ENCODE measurements at places on chromosomes 3 and 15.
A peak's percentile ranks its signal among the peaks of the same experiment; 100 is the strongest.

DNA sequence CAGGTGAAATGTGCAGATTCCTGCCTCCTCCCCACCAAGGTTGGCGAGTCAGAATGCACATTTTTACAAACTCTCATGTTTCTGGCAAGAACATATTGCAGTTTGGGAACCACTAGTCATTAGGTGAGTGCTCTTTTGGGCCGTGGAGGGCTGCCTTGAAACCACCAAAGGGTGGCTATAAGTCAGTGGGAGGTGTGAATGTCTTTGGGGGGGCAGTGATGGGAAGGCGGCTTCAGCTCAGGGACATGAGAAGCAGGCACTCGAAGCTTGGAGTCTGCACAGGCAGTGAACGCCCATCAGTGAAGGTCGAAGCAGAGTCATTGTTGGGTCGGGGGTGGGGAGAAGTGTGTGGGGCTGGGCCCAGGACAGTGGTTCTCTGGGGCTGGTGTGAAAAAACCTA, 1.1 kb downstream of the NOX5 start:
- DNase-seq, result no peak

DNA sequence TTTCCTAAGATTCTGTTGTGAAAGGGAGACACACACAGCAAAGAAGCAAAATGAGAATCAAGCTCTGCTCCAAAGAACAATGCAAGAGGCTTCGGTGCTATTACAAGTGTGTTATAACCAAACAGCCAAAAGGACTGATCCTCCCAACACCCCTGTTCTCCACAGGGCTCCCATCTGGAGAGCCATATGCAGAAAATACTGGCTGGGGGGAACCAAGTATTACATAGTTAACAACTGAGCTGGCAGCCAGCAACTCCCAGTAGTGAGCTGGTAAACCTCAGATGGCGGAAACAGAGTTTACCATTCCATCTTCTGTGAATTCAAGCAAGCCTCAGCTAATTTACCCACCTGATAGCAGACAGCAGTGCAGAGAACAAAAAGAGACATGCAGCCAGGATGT, 156.4 kb downstream of the NTRK3 start:
- no peak for DNase-seq

DNA sequence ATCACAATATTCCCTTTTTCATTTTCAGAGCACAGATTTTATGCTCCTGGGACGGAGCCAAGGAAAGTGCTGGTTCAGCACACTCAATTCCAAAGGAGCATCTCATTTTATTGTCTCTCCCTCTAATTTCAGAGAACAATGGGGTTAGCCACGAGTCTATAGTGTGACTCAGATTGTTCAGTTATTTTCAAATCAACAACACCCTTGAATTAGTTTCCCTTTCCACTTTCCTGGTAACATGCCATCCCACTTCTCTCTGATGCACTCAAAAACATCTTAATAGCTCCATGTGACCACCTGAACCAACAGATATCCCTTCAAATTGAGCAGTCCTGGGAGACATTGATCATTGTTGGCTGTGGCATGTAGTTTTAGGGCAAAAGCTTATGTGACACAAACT, 389.7 kb upstream of the MDFIC2 start:
- DNase-seq, result no peak

- no peak for DNase-seq
Observed at GRCh38 chr3:42349765-42350594, 60.4 kb downstream of the LYZL4 start.

GRCh38 chr15:100809587-100809986, 70.0 kb upstream of the ALDH1A3 start:
- no peak for DNase-seq

DNA sequence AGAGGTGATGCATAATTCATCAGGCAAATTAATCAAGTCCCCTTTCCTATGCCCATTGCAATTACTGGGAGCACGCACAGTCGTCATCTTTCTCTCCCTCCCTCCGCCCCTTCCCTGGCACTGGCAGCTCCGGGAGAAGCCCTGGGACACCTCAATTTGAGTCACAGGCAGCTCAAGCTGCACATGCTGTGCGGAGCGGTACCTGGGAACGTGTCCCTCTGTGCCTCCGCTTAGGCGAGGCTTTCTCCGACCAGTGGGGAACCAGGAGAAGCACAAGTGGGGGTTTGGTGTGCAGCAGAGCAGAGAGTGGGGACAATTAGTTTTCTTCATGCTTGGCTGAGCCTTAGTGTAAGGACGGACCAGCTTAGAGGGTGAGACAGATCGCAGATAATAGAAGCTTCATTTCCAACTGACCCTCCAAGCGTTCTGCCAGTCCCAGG, 88.3 kb downstream of the SOX14 start:
- no peak for DNase-seq

DNA sequence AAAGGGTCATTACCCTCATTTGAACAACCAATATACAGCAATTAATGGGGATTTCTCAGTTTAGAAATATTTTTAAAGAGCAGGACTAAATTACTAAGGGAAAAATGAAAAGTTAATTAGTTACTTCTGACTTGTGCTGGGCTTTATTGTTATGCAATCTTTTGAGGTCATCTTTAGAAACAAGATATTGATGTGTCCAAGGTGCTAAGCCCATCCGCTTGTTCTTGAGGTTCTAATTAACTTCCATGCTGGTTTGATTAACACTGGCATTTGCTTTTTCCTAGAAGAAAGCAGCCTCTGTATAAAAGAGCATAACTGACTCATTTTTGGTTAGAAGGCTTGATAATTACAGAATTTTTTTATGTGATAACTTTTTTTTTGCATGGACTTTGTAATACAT, 256.5 kb upstream of the AGTR1 start:
- DNase-seq, result no peak

- DNase-seq, result no peak
Observed at GRCh38 chr3:9553021-9553947, at the start of gene LHFPL4. Gene LHFPL4 (minus strand): TSS chr3:9553822. CDS start chr3:9552679, 1,143 bp downstream.

GRCh38 chr15:89067751-89068150, 20.5 kb upstream of the ABHD2 start:
- DNase-seq, result no peak

DNA sequence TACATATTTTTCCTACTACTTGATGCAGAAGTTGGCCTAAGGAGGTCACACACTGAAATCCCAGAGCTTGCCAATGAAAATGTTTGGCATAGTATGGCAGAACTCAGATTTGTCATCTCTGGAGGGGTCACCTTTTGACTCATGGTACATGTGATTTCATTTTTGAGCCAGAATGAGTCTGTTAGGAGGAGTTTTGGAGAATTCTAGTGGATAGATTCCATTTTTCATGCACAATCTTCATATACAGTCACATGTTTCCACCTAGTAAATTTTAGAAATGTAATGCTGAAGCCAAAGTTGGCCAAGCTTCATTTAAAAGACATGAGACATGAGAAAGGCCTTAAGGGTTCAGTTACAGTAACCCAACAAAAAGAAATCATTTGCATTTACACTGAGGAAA, 97.8 kb upstream of the IGSF10 start:
- no peak for DNase-seq

DNA sequence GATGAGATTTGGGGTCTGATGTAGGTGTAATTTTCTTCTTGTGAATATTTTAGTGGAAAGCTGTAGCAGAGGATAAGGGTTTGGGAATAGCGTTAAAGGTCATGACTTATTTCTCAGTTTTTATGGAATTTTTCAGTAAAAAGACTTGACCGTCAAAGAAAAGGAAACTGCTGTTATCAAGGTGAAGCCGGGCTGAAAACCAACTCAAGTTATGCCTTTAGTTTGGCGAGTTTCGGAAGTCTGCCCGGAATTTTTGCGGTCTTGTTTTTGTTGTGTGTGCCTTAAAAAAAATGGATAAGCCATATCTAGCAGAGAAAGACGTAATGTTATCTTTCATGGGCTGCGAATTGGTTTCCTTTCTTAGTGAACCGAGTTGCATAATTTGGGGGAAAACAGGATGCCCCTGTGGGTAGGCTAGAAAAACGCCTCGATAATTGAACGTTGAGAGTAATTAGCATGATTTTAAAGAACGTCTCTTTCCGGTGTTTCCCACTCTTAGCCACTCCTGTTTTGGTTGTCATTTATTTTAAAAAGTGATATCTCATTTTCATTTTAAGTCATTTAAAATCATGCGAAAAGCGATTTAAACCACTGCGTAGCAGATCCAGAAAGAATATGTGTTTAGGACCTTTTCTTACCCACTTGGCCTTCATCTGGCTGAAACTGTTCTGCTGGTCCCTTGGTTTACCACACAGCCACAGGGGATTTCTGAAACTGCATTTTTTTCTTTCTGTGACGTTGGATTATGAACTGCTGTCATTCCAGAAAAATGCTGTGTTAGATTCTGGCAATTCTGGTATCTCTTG, 1.1 kb downstream of the NFKBIZ start:
- no peak for DNase-seq

- DNase-seq, result peak; percentile 54
Observed at GRCh38 chr15:32659340-32660155, 18.0 kb downstream of the SCG5 start.

DNA sequence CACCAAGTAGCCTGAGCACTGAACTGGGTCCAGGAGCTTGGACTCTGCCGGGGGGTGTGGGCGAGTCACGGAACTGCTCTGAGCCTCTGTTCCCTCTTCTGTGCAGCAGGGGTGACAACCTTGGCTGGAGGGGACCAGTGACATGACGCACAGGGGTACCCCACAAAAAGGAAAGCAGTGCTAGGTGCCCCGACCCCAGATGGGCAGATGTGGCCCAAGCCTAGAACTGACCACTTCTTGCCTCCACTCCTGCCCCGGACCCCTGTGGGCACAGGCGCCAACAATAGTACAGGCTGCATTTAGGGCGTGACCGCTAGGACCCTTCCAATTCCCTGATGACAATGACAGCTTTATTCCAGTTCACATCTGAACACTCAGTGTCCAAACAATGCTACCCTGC, 255.9 kb upstream of the LYSMD4 start:
- no peak for DNase-seq

DNA sequence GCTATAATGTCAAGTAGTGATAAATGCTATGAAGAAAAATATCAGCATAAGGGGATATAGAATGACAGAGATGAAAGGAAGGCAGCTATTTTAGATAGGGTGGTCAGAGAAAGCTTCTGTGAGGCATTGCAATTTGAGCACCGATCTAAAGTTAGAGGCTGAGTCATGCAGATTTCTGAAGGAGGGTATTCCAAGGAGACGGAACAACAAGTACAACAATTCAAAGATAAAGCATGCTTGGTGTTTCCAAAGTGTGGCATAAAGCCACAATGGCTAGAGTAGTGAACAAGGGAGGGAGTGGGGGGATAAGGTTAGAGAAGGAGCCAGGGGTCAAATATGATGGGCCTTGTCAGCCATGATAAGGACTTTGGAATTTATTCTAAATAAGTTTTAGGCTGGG, 71.9 kb downstream of the PFN2 start:
- DNase-seq, result no peak

- DNase-seq, result no peak
Observed at GRCh38 chr3:23576379-23576959, 229.3 kb upstream of the UBE2E1 start.

GRCh38 chr3:171192176-171192854, 165.8 kb upstream of the SLC2A2 start:
- peak; percentile 58 for DNase-seq

GRCh38 chr15:47964229-47964628, 156.6 kb upstream of the SLC24A5 start:
- DNase-seq, result no peak

GRCh38 chr3:102614021-102614569, 179.3 kb downstream of the ZPLD1 start:
- no peak for DNase-seq

- DNase-seq, result peak; percentile 29
Observed at GRCh38 chr3:133540896-133541674, 32.4 kb upstream of the CDV3 start.

DNA sequence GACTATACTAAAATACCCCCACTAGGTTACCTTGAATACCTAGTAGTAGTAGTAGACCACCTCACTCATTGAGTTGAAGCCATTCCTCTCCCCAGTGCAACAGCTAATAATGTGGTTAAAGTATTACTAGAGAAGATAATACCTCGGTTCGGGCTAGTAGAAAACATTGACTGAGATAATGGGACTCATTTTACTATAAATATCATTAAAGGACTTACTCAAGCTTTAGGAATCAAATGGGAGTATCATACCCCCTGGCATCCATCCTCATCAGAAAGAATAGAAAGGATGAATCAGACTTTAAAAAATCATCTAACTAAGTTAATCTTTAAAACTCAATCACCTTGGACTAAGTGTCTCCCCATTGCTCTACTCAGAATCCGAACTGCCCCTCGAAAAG, 49.0 kb upstream of the CACNA2D3 start:
- no peak for DNase-seq

- DNase-seq, result no peak
Observed at GRCh38 chr3:98777801-98778220, 14.7 kb downstream of the ST3GAL6 start.

- DNase-seq, result no peak
Observed at GRCh38 chr15:49064281-49064653, 18.0 kb upstream of the SECISBP2L start.

DNA sequence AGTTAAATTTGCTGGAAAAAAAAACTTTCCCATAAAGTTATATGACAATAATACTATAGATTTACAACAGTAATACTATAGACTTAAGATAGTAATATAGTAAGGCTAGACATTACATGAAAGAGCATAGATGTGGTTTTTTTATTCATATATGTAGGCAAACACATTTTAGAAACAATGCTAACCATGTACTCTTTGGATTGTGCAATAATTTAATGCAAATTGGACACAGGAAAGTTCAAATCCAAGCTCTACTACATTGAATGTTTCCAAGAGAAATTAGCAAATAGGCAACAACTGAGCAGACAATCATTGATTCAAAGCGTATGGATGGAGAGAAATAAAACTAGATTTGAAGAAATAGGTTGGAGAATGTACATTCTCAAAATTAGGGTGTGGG, 469.2 kb downstream of the CNTN3 start:
- DNase-seq, result no peak

DNA sequence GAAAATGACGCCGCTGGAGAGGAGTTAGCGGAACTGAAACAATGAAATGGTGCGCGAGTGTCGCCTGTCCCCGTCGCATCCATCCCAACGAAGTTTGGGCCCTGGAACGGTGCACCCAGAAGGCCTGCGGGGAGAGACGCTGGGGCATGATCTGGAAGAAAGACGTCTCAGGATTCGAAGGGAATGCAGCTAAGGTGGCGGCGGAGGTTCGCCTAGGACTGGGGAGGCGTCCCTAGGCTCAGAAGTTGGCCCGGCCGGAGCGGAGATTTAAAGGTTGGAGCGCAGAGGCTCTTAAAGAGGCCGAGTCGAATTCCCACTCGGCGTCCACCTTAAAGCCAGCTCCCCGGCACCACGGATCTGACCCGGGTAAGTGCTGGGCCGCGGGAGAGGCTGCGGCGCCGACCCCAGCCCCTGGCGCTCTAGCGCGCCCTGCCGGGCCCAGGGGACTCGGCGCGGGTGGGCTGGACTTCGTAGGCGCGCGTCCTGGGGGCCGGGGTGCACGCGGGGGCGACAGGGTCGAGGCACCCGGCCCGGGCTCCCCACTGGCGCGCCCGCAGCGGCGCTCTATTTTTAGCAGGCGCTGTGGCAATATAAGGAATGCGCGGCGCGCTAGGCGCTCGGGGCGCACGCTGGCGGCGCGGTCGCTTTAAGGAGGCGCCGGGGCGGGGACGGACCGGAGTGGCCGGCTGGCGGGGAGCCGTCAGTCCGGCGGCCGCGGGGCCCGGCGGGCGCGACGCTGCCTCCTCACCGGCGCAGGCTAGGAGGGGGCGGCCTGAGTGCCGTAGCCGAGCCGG, at the start of gene MRAS:
TSS of gene MRAS (plus strand) at position 620 of the 794 bp plus-strand sequence. CDS start 24,305 bp downstream, outside the sequence.
- DNase-seq, result peak; percentile 39
